ENCODE measurements at places on chromosomes 5 and 9. TPM values are rescaled to one million over a fixed set of nuclear protein-coding genes. Genes with fewer than 3 reads are reported as not detected.

DNA sequence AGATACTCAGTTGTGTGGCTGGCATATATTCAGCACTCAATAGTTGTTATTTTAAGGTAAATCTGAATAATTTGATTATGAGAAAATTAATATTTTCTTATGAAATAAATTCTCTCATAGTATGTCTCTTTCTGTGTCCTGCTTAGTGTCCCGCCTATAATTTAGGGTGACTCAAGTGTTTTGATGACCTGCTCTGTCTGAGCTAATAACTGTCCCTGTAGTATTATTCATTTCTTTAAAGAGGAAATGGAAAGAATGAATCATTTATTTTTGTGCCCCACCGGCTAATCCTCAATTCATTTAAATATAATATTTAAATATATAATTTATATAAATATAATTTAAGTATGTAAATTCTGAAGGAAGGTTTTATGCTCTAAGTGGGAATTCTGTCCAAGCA lies 4.1 kb downstream of the SLC1A1 start:
- no peak overlapping the region for H3K4me3 ChIP-seq
- no peak for DNase-seq
- no peaks in the 10 kb centered on the region for H3K27me3 ChIP-seq

Gene PDE6A
- total RNA-seq: 0.07 TPM

Gene GPR150
- total RNA-seq: not detected

Gene MYOZ3
- 3.2 TPM for total RNA-seq
